NAMALWA (cell line): ENCODE measurements at places on chromosomes 5 and 9.

GRCh38 chr5:5271786-5272321, 131.7 kb downstream of the ADAMTS16 start:
- no peak for DNase-seq

DNA sequence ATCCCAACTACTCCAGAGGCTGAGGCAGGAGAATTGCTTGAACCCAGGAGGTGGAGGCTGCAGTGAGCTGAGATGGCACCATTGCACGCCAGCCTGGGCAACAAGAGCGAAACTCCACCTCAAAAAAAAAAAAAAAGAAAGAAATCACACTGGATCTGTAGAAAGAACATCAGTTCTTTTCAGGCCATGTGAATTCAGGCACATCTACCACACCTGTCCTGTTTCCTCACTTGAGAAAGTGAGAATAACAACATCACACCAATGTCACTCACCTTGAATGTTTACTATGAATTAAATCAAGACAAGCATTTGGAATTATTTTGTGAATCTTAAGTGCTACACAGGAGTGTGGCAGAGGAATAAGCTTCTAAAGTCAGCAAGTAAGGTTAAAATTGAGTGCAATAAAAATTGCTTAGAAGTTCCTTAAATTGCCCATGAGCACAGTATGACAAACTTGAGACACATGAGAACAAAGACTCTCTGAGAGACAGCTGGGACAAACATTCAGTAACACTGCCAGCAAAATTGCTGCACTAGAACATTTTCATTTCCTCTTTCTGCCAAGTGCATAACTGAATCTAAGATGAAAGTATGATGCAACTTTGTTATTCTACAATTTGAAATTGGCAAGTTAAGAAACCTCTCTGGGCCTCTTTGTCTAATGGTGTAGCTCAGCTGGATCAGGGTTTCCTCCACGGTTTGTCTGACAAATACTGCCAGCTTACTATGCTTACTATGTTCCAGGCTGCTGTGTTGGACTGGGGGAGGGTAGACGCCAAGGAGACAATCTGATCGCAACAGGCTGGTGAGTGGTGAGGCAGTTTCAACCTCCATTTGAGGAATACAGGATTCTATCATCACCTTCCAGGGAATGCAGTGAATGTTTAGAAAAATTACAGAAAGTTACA, 1.9 kb upstream of the RIC1 start:
- peak; percentile 98 for DNase-seq

GRCh38 chr5:154202379-154203260, 12.1 kb downstream of the GALNT10 start:
- no peak for DNase-seq

DNA sequence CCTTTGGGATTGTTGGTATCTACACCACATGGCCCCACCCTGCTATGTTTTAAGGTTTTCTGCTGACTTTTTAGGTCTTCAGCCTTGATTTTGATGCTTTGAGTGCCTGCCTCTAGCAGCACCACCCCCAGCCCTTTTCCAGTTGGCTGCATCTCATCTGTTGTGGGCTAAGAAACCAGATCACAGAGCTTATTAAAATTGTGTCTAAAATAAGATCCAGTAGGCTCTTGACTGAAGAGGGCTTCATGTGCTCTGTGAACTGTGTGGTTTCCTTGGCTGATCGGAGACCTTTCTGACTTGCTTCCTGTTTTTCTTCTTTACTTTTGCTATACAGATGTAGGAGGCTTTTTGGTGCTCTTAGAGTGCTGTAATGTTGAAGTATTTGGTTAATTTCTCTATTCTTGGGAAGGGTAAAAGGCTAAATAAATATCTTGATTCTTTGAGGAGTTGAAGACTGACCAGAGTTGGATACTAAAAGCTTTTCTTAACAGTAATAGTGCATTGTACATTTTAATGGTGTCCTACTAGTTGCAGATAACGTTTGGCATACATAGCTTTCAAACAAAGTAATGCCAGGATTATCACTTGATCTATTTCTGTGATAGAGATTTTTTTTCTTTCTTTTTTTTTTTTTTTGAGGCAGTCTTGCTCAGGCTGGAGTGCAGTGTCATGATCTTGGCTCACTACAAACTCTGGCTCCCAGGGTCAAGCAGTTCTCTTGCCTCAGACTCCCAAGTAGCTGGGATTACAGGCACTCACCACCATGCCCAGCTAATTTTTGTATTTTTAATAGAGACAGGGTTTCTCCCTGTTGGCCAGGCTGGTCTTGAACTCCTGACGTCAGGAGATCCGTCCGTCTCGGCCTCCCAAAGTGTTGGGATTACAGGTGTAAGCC, 4.5 kb downstream of the UBE2D2 start:
- DNase-seq: peak; percentile 95

DNA sequence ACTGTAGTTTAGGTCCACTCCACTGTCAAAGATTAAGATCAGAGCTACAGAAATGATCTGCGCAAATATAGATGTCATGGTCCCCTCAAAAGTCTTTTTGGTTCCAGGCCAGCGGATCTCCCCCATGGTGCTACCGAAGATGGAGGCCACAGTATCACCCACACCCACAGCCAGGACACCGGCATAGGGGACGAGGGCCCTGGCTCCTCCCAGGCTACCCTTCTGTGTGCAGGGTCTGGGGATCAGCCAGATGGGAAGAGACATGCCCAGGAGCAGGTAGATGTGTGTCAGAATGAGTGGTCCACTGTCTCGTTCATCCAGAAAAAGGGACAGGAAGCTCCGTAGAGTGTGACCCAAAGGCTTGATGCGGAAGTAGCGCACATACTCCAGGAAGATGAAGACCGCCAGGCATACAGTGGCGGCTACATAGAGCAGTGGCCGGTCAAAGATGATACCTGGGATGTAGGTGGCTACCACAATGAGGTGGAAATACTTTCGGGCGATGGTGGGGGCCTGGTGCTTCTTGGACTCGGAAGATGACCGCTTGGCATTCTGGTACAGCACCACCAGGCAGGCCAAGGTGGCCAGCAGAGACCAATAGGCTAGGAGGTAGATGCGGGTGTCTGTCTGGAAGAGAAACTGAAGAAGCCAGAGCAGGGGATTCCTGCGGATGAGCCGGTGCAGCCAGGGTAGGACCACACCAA, 1.5 kb downstream of the DOLK start:
- DNase-seq: no peak

GRCh38 chr5:14986413-14986812, 114.8 kb upstream of the ANKH start:
- DNase-seq: no peak

GRCh38 chr9:124217836-124218437, 39.8 kb upstream of the NEK6 start:
- DNase-seq: peak; percentile 58

DNA sequence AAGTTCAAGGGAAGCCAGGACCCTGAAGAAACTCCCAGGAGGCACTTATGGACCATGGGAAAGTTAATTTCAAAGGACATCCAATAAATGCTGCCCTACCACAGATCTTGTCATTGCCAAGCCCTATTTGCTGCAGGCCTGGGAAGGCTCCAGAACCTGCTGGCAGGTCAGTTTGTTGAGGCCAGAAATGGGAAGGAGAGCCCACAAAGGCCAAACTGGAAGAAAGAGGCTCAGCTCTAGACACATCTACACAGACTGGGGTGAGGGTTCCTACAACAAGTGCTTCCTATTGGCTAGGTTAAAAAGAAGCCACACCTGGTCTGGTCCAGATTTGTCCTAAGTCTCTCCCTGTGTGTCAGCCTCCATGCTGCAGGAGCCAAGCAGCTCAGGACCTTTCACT, 94.4 kb downstream of the SIL1 start:
- no peak for DNase-seq

GRCh38 chr9:134937164-134937555, 19.4 kb upstream of the FCN1 start:
- DNase-seq: no peak

- no peak for DNase-seq
Observed at GRCh38 chr9:128116104-128117083, 11.1 kb downstream of the PTGES2 start.

DNA sequence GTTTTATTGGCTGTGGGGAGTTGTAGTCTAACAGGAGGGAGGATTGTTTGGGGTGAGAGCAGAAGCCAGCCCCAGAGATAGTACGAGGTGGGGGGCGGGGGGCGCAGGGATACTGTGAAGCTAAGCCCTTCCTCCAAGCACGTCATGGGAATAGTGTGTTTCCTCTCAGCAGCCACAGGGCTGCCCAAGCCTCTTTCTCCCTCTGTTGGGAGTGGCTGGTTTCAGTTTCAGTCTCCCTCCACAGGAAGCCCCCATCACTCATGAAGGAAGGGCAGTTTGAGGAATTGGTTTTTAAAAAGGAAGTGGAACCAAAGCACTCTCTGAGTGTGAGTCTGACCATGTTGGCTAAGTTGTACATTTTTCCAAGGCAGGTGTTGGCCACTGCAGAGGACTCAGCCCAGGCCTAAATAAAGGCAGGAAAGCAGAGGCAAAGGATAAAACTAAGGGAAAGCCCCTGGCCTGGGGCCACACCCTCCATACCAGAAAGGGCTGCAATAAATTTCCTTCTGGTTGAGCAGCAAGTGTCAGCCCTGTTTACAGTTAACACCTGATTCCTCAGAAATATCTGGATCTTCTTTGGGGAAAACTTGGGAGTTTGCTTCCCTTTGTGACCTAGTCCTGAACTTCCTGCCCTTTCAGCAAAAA, 3.2 kb downstream of the RAB24 start:
- DNase-seq: peak; percentile 86

- no peak for DNase-seq
Observed at GRCh38 chr5:35736280-35736679, 118.6 kb downstream of the SPEF2 start.

GRCh38 chr5:171226096-171226754, 82.8 kb upstream of the TLX3 start:
- DNase-seq: no peak

GRCh38 chr5:16418471-16418922, 47.1 kb downstream of the ZNF622 start:
- no peak for DNase-seq
